ENCODE measurements at places on chromosomes 16 and 17.

- DNase-seq: no peak
These were observed 5.4 kb upstream of the TNS4 start for GRCh38 chr17:40506786-40507185.

- no peak for DNase-seq
These were observed 57.6 kb upstream of the CBFA2T3 start for GRCh38 chr16:89034573-89034961.

DNA sequence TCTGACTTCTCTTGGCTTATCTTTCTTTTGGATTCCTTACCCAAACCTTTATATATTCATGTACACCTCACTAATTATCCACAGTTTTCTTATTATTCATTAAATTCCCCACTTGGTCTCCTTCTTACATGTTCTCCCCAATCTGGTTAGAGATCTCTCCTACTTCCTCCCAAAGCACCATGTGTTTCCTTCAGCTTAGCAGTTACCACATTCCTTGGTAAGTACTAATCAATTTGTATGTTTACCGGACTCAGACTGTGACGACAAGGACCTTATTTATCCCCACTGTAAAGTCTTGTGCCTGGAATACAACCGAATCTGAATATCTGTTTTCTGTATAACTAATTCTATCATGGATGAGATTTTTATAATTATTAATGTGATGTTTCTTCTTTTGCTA lies 389.5 kb downstream of the KCNJ2 start:
- DNase-seq: no peak

- DNase-seq: no peak
These were observed 24.8 kb downstream of the MAP1LC3B start for GRCh38 chr16:87416826-87417527.

DNA sequence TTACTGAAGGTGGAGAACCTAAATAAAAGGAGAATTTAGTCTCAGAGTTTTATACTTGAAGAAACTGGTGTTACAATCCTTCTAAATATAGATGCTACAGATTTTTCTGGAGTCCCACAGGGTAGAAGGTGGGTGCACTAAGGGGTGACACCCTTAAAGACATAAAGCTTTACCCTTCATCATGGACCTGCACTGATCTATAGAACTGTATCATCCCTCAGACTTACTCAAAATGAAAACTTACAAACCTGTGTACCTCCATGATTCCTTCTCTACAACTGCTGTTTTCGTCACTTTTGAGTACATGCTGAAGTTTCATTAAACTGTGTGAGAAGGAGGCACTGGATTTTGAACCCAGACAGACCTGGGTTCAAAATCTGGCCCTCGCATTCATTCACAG lies 169.5 kb upstream of the NOG start:
- no peak for DNase-seq

Measured in effector memory CD8-positive, alpha-beta T cell (primary cell).